Activated CD4-positive, CD25-positive, alpha-beta regulatory T cell treated with anti-CD3 and anti-CD28 coated beads, Interleukin-2, amount 50 U/mL, for 24 hours (primary cell): ENCODE measurements at places on chromosomes 6 and 20.

DNA sequence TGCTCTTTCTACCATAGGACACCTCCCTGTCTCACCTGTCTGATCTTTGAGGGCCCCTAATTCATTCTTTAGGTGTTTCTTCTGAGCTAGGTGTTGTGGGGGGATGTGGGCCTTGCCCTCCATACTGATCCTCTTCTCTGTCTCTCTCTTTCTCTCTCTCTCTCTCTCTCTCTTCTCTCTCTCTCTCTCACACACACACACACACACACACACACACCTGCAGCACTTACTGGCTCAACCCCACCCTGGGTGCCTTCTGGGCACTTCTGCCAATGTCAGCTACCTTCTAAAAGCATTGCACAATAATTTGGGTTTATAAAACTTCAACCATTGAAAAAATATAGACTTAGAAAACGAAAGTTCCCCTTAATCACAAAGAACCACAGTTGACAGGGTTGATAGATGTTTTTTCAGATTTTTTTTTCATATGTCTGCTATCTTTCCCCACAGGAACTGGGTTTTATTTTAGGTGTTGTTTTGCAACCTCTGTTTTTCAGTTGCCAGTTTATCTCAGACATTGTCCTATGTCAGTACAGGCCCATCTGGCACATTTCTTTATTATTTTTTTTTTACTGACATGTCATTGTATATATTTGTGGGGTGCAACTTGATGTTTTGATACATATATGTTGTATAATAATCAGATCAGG lies 28.1 kb downstream of the PKIG start:
- peak; percentile 13 for ATAC-seq

- ATAC-seq, result no peak
Observed at GRCh38 chr6:132687306-132687705, 26.5 kb downstream of the VNN1 start.

GRCh38 chr6:110476046-110476849 lies at the start of gene SLC22A16:
Gene SLC22A16 (minus strand): TSS chr6:110476613. CDS start chr6:110476574, 39 bp downstream.
- ATAC-seq, result no peak

DNA sequence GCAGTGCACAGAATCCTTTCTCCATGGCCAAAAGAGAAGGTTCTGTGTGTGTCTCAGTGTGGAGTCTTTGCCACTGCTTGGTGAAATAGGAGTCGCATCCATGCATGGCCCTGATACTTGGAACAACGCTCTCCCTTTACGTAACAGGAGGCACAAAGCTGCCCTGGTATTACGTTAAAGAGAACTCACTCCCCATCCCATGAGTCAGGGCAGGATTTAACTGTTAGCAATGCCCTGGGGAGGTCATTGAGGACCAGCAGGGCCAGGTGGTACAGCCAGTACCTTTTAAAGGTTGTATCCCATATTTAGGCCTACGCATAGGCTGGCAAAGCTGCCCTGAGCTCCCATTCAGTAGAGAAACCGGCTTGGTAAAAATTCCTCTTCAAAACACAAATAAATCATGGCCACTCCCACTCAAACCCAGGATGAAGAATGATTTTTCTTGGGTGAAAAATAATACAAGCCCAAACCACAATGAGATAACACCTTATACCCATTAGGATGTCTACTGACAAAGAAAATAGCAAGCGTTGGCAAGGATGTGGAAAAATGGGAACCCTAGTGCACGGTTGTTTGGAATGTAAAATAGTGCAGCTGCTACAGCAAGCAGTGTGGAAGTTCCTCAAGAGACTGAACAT lies 37.1 kb downstream of the MYLK4 start:
- no peak for ATAC-seq

DNA sequence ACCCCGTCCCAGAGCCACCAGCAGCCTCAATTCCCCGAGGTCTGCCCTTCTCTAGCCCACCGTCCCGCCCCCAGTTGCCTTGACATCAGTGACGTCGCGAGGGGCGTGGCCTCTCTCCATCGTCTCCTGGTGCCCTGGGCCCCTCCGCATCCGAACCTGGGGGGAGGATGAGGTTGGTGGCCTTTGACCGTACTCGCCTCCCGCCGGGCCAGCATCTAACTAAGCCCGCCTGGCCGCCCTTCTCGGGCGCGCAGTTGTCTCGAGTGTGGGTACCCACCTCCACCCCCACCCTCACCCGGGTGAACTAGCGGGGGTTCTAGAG lies 5.5 kb upstream of the ARMC12 start:
- ATAC-seq, result peak; percentile 35

- ATAC-seq, result peak; percentile 84
Observed at GRCh38 chr6:148835920-148836441, 89.2 kb downstream of the UST start.

DNA sequence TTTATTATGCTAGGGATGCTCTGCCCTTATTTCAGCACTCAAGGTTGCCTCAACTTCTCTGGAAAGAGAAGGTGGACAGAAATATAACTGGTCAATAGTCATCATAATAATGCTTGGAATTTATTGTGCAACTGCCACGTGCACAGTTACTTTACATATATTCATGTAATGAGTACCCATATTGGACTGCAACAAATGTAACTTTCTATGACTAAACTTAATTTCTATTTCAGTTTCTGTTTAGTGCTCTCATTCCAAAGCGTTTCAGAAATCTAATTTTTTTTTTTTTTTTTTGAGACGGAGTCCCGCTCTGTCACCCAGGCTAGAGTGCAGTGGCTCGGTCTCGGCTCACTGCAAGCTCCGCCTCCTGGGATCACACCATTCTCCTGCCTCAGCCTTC lies 28.3 kb upstream of the CD83 start:
- peak; percentile 83 for ATAC-seq

DNA sequence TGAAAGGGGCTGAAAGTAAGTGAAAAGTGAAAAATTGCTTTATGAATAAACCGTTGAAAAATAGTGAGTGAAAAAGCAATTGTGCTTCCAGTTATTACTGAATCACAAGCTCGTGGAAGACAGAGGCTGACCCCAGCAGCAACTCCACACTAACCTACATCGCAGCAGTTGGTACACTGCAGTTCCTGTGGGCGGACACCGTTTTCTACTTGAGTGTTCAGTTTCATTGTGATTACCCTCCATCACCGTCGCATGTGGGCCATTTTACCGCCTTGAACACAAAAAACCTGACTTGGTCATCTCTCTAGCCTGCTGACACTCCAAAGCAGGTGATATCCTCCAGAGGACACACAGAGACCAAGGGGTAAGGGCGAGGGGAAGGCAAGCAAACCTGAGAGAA lies 28.4 kb downstream of the PRDM1 start:
- ATAC-seq, result peak; percentile 87

GRCh38 chr20:40464731-40465208 lies 224.3 kb downstream of the MAFB start:
- ATAC-seq, result no peak

DNA sequence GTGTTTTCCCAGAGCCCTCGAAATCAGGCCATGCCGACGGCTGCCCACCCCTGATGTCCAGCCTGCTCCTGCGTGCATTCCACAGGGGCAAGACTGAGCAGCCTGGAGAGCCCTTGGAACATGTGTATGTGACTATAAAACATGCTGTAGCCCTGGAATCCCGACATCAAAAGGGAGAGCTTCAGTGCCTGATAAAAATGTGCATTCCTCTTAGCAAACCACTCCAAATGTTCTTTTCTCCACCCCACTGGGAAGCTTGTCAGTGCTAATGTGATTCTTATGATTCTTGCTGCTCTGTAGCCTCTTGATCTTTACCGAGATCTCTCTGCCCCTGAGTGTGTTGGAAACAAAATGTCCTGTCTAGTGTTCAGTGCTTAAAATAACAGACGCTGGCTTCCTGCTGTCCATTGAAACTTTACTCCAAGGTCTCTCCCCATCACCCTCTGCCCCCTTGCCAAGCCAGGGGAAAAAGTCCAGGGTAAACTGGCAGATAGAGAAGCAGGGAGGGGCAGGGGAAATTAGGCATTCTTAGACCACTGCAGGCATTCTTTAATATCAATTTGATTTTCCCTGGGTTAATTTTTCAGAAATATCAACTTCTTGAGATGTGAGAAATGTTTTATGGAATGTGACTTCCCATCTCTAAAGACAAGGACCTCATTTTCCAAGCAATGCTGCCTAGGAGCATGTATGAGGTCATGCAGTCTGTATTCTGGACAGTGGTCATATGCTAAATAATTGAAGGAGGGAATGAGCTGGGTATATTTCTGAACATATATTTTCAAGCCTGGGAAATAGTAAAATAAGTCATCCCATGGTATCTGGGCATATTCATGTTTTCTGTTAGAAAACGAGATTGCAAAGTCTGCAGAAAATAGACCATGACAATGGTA lies 73.8 kb upstream of the ISM1 start:
- ATAC-seq, result no peak

DNA sequence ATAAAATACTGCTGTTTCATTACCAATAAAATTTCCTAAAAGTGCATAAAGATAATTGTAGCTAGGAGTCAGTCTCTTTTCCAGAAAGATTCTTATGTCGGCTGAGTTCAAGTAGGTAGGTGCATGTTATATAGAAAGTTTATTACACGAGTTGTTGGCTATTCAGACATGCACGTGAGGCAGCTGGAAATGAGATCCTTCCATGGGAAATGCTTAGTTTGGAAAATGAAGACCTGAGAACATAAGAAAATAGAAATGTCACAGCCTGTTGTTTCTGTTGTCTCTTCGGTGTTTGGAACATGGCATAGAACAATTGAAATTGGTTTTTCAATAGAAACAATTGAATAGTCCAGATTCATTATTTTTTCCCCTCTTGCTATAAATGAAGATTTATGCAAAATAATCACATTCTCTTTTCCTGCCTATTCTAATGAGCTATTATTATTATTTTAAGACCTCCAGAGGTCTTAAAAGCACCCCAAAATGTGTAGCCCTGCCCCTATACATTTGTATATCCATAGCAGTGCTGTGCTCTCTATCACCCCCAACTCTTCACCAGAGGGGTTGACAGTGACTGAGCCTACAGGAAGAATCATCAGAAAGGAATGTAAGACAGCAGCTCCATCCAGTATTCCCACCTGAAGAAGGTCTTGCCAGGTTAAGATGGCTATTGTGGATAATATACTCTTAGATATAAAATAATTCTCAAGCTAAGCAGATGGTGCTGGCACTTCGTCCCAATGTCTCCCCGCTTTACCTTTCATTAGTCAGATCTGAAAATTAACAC lies 82.2 kb downstream of the ZDHHC14 start:
- ATAC-seq, result no peak

DNA sequence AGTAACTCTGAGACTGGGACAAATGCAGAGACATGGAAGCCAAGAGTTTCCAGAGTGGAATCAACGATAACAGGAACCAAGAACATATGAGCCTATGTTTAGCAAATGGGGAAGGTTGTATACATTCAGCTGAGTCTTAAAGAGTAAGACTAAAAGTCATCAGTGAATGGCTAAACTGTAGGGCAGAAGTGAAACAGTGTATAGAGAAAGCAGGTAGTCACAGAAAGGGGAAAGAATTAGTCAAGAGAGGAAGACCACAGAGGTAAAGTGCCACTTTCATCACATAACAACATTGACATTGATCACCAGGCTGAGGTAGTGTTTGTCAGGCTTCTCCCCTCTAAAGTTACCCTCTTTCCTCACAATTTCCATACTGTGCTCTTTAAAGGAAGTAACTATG lies 306.5 kb upstream of the SPTLC3 start:
- ATAC-seq, result no peak

- ATAC-seq, result no peak
Observed at GRCh38 chr6:165042912-165043311, 266.5 kb downstream of the C6orf118 start.

- no peak for ATAC-seq
Observed at GRCh38 chr6:14546036-14546435, 428.5 kb downstream of the CD83 start.

- peak; percentile 94 for ATAC-seq
Observed at GRCh38 chr20:43666376-43667328, at the start of gene MYBL2. Gene MYBL2 (plus strand): TSS chr20:43667114. CDS start chr20:43667284, 170 bp downstream.

DNA sequence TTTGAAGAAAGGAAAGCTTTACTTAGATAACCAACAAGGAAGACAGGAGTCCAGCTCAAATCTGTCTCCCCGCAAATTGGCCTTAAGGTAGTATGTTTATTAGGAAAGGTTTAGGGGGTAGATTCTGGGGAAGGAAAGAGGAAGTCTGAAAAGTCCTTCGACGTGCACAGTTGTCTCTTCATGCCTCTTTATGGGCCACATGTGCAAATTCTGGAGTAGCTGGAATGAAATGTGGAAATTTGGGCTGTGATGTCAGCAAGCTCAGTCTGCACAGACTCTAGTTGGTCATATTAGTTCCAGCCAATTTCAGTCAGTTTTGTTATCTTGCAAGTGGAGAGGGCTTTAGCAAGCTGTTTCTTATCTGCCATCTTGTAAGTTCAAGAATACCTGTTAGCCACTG lies 50.1 kb downstream of the NUP153 start:
- no peak for ATAC-seq

- no peak for ATAC-seq
Observed at GRCh38 chr6:169326067-169326799, 72.6 kb upstream of the THBS2 start.

DNA sequence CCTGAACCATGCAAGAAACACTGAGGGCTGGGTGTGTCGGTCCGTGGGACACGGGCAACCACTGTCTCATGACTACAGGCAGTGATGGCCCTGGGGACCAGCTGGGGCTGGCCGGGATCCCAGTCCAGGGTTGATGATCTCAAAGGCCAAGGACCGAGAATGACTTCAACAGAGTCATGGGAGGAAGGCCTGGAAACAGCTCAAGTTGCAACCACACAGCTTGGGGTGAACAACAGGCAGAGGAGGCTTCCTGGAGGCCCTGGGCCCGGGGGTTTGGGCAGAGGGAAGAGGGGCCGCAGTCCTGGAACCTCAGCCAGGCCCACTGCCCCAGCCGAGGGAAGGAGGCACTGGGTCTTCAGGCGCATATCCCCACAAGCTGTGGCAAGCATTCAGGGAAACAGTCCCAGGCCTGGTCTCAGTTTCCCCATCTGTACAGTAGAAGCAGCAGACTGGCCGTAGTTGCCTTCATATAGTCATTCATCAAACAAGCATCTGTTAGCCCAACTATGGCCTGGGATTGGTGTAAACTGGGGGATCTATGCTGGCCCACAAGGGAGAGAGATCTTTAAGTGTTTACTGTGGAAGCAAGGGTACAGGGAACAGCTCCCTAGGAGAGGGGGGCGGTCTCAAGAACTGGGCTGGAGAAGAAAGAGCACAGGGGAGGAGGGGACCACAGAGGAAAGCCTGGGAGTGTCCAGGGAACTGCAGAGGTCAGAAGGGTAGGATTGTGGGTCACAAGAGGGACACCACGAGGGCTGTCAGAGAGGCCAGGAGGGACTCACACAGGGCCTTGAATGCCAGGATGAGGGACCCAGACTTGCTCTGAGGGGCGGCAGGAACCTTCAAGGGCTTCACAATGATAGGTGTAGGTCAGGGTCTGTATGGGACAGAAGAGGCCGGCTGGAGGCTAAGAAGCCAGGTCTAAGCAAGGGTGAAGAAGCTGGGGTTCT lies 2.1 kb downstream of the MYL9 start:
- ATAC-seq, result no peak

DNA sequence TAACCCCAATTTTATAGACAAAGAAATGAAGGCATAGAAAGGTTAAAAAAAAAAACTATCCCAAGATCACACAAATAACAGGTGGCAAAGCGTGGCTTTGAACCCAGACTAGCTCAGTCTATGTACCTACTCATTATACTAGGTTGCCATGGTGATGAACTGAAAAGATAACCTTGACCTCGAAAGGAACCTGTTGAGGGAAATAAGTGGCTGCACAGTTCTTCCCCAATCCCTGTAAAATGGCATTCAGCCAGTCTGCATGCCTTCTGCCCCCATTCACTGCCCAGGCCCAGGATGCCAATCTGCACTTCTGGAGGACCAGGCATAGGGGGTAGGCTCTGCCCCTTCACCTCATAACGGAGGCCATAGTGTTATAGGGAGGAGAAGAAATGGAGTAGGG lies 295.2 kb downstream of the PTPRT start:
- ATAC-seq, result no peak
